ENCODE measurements at places on chromosomes 7 and 10.

GRCh38 chr10:108848046-108848445 lies 1075.3 kb downstream of the XPNPEP1 start:
- no peak for DNase-seq

DNA sequence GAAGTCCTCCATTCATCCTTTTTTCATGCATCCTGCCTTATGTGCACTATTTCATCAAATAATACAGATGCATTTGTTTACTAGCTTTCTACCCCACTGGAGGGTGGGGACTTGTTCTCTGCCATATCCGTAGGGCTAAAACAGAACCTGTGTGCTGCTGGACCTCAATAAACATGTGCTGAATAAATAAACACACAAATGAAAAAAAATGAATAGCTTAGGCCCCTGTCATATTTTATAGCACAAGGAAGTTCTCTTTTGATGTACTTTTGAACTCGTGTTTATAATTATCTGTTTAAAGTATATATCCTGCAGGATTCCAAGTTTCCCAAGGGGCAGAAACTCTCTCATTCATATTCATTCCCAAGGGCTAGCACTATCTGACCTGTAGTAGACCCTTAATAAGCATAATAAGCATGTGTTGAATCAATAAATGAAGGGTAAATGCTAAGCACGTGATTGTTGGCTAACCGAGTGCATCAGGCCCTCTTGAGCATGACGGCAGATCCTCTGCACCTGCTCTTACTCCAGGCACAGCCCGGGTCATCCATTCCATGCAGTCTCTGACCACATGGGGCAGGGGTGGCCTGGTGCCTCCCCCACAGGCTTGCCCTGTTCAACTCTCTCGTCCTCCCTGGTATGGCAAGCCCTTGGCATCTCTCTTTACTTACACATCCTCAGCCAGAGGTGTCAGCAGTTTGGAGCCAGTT lies 474.1 kb upstream of the ZMIZ1 start:
- no peak for DNase-seq

GRCh38 chr7:124779194-124779593 lies 13.6 kb upstream of the GPR37 start:
- peak; percentile 75 for DNase-seq

- no peak for DNase-seq
Observed at GRCh38 chr10:51907361-51907760, 208.0 kb upstream of the CSTF2T start.

DNA sequence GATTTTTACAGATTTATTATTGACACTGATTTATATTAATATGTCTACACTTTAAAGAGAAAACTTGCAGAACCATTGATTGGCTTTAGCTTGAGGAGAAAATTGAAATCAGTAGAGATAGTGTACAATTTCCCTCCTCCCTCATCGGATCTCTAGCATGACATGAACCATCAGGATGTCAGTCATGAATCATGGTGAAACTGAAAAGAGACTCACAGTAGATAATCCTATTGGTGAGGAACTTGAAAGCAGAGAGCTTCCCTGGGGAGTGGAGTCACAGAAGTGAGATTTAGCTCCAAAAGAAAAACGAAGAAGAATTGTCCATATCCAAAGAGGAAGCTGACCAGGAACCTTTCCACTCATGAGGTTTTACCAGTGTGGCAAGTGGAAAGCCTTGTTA lies 346.8 kb downstream of the ABCA13 start:
- DNase-seq, result no peak

- no peak for DNase-seq
Observed at GRCh38 chr7:36583318-36583717, 141.0 kb downstream of the AOAH start.

- no peak for DNase-seq
Observed at GRCh38 chr10:48645600-48645999, 39.1 kb upstream of the WDFY4 start.

DNA sequence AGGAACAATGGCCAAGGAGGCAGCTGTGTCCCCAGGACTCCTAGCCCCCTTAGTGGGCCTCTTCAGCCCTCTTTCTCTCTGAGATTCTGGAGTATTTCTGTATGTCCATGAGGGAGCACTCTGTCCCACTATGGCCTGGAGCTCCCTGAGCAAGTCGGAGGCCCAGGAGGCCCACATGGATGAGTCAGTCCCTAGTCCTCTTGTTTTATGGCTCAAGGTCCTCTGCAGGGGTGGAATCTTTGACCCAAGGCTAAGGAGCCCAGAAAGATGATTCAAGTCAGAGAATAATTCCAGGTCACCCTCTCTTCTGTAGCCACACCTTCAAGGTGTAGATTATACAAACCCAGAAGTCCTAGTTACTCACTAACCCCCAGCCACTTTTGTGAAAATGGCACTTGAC lies 125.6 kb downstream of the PLXNA4 start:
- DNase-seq, result no peak

GRCh38 chr7:69436946-69437345 lies 161.3 kb upstream of the AUTS2 start:
- no peak for DNase-seq

- no peak for DNase-seq
Observed at GRCh38 chr10:14536241-14537213, 205.8 kb upstream of the FRMD4A start.

DNA sequence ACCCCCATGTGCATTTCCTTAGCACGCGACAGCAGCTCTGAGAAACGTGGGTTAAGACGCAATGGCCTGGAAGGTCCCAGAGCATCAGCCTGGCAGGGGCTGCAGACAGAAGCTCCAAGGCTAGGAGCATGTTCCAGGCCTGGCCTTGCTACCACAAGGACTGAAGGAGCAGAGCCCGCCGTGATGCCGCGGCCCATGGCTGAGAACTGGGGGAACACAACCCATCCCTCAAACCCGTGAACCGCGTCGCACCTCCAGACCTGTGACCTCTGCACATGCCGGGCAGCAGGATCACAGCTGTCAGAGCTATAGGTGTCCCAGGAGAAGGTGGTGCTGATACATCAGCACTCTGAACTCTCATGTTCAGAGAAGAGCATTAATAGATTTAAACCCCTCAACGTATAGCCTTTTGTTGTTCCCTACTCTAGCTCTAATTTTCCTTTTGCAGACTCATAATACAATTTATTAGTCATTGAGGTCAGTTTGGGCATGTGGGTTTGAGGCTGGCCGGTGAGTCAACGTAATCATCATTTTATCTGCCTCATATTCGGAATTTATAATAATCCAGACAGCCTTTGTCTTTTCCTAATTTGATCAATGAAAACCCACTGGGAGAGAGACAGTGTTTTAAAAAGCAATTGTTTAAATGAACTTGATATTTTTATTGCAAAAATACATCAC lies 222.5 kb upstream of the TCERG1L start:
- no peak for DNase-seq

GRCh38 chr10:112151524-112152039 lies 32.0 kb downstream of the GPAM start:
- DNase-seq, result no peak

DNA sequence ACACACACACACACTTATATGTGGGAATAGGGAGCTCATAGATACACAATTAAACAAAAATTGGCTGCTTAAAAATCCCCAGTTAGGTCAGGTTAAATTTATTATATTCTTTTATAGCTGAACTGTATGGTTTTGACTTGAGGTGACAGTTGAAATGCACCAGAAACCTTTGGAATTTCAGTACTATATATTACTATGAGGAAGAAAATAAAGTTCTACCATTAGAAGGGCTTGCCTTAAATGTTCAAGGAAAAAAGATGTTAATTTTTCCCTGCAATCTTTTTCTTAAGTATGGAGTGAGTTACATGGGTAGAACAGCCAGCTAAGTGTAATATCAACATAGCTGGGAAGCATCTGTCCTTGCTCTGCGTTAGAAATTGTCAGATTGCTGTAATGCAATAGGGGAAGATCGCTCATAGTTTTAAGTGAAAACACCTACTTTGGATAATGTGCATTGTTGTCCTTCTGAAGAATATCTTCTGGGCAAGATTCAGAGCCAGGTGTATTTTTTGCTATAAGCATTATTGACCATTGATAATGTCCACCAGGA lies 415.8 kb upstream of the MKI67 start:
- DNase-seq, result no peak

Measured in NCI-H2081 treated with DMSO at 0.1 percent for 48 hours (cell line).